ENCODE measurements at places on chromosomes 1 and 21.

- DNase-seq, result no peak
Measured at GRCh38 chr1:36279110-36279788, 26.9 kb upstream of the SH3D21 start.

- no peak for DNase-seq
Measured at GRCh38 chr21:35225573-35225972, 176.5 kb upstream of the RUNX1 start.

DNA sequence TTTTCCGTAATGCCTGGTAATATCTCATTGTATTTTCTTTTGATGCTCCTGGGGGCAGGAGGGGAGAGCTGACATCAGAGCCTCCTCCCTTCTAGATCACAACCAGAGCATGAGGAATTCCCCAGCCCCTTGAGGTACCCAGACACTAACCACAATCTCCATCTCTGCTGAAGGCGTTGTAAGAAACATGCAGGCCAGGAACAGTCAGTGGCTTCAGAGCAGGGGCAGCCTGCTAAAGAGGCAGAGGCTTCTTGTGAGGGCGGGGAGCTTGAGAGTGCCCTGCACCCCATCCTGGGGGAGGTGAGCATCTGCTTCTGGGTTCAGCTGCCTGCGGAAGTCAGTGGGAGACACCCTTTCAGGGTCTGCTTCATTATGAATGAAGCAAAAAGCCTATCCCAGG lies 19.0 kb downstream of the MAPKAPK2 start:
- peak; percentile 38 for DNase-seq

DNA sequence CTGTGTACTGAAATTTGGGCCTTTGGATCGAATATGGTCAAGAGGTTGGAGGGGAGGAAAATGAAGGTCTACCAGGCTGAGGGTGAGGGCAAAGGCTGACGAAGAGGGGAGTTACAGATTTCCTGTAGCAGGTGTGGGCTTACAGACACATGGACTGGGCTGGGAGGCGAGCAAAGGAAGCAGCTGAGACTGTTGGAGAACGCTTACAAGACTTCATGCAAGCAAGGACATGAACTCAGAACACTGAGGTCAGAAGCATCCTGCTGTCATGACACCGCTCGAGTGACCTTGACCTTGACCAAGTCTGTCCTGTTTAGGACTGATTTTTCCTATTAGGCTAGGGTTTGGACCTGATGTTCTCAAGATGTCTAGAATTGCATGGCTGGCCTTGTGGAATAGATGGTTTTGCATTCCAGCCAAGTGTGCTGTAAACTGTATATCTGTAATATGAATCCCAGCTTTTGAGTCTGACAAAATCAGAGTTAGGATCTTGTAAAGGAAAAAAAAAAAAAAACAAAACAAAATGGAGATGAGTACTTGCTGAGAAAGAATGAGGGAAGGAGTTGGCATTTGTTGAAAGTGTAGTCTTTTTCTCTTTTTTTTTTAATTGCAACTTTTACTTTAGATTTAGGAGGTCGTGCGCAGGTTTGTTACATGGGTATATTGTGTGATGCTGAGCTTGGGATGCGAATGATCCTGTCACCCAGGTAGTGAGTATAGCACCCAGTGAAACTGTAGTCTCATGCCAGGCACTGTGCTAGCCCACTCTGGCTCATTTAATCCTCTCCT lies 5.8 kb downstream of the ELF3 start:
- DNase-seq, result no peak

DNA sequence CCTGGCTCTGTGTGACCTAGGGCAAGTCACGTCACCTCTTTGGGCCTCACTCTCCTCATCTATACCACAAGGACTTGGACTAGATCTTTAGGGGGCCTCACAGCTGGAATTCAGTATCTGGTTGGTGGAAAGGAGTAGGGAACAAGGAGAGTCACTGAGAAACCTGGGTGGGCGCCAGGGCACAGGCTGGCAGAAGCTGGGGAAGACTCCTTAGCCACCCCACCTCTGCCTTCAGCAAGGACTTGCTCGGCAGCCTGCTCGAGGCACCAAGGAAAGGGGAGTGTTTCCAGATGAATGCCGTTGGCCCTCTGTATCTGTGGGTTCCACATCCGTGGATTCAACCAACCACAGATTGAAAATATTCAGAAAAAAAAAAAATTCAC lies 1.2 kb upstream of the OPTC start:
- DNase-seq, result no peak

- DNase-seq, result peak; percentile 34
Measured at GRCh38 chr1:1858382-1859086, 32.4 kb downstream of the GNB1 start.

Measured in retina (tissue), 1 donor.